T-helper 1 cell (primary cell): ENCODE measurements at places on chromosomes 2 and 18.

DNA sequence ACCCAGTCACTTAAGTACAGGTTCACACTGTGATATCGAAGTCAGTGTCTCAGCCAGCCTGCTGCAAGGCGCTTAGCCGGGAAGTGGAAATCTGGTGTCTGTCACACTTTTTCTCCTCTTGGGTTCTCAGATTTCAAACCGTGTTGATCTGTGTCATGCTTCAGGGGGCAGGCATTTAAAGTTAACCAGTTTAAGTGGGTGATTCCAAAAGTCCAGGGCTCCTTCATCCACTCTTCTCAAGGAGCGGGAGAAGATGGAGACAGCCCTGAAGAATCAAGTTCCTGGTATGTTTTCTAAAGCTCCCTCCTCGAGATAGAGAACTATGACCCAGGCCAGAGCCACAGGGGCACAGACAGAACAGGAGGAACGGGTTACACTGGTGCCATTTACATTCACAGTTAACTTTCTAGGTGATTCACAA, 331.7 kb downstream of the GBX2 start:
- DNase-seq = no peak

- no peak for DNase-seq
These were observed 77.8 kb downstream of the DNER start for GRCh38 chr2:229636571-229636970.

GRCh38 chr2:96144481-96145035, 682 bp downstream of the DUSP2 start:
- DNase-seq = peak; percentile 17

DNA sequence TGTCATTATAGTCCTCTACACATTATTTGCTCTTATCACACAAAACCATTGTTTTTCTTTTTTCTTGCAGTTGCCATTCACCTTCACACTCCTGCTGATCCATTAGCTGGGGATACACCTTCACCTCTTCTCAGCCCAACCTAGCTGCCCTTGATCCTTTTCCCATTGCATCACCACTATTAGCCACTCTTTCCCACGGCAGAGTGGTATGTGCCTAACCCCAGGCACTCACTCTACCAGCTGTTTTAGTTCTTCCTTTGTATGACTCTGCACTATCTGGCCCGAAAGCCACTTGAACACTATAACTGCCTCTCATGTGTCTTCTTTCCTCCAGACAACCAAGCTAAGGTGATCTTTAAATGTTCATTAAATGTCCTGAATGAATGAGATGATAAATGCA, 145.4 kb upstream of the PIK3C3 start:
- DNase-seq = no peak

- no peak for DNase-seq
These were observed 18.8 kb downstream of the ENOSF1 start for GRCh38 chr18:693466-694187.

- no peak for DNase-seq
These were observed 77.4 kb upstream of the ARHGAP28 start for GRCh38 chr18:6652098-6652497.

DNA sequence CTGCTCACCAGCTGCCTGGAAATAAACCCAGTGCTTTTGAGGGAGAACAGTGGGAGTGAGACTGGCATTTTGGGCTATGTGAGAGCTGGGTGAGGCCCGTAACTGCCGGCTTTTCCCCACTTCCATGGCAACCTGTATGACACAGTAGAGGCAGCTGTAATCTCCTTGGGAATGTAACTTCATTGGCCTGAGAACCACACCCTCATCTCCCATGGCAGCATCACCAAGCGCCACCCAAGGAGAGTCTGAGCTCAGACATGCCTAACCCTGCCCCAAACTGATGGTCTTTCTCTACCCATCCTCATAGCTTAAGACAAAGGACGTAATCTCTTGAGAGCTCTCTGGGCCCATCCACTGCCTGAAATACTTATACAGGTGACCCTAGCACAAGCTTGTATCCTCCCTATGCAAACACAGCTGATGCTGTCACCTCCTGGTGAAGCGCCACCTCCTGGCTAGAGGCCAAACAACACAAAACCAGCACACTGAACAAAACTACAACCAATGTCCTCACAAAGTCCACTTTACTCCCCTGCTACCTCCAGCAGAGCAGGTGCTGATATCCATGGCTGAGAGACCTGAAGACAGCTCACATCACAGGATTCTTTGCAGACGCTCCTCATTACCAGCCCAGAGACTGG, 763.4 kb upstream of the NRXN1 start:
- no peak for DNase-seq

DNA sequence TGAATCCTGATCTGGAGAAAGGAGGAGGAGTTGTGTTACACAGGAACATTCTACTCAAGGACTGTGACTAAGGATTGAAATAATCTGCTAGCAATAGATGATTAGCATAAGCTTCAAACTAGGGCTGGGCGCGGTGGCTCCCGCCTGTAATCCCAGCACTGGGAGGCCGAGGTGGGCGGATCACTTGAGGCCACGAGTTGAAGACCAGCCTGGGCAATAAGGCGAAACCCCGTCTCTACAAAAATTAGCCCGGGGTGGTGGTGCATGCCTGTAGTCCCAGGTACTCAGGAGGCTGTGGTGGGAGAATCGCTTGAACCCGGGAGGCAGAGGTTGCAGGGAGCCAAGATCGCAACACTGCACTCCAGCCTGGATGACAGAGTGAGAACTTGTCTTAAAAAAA, 1.5 kb downstream of the TRMT61B start:
- DNase-seq = no peak

DNA sequence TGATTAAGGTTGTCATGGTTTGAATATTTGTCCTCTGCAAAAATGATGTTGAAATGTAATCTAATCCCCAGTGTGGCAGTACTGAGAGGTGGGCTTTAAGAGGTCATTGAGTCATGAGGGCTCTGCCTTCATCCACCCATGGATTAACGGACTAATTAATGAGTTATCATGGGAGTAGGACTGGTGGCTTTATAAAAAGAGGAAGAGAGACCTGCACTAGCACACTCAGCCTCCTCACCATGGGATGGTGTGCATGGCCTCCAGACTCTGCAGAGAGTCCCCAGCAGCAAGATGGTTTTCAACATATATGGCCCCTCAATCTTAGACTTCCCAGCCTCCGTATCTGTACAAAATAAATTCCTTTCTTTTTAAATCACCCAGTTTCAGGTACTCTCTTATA, 41.0 kb downstream of the DTNB start:
- DNase-seq = no peak

GRCh38 chr18:3060667-3061580, 48.0 kb upstream of the LPIN2 start:
- peak; percentile 30 for DNase-seq

DNA sequence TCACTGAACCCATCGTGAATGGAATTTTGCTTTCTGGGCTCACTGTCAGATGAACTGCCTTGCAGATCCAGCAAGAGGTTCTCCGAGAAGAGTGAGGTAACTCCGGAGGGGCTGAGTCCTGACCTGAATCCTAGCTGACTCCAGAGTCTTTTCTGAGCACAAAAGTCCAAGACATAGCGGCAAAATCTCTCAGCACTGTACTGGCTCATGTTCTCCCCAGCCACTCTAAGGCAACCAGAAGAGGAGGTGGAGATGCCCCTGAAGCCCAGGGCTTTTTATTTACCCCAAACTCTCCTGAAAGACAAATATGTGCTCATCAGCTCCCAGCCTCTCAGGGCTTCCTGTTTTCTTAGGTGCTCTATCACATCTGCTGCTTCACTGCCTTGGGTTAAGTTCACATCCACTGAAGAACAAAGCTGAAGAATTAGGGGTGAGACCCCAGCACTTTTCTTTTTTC, 221.8 kb downstream of the MREG start:
- no peak for DNase-seq

GRCh38 chr2:212177724-212178123, 360.9 kb downstream of the ERBB4 start:
- no peak for DNase-seq

GRCh38 chr2:148557844-148558436, 86.6 kb upstream of the EPC2 start:
- DNase-seq = no peak

DNA sequence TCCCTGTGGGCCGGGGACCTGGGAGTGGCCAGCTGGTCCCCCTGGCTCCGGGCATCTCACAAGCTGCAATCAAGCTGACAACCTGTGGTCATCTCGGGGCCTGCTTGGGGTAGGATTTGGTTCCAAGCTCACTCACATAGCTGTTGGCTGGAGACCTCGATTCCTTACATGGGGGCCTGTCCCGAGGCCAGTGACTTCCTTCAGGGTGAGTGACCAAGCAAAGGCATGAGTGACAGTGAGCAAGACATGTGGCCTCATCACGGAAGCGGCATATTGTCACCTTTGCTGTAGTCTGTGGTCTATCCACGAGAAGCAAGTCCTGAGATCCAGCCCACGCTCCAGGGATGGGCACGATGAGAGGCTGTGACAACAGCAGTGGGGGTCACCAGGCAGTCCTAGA, 131.4 kb upstream of the ID2 start:
- peak; percentile 8 for DNase-seq
